ENCODE measurements at places on chromosomes 16 and 17. TPM values are rescaled to one million over a fixed set of nuclear protein-coding genes. Genes with fewer than 3 reads are reported as not detected.

GRCh38 chr16:19437280-19437679 lies 19.6 kb downstream of the TMC5 start:
- DNase-seq = no peak
- no peak overlapping the region for H3K27ac ChIP-seq
- no peaks in the 10 kb centered on the region for H3K27me3 ChIP-seq
- H3K36me3 ChIP-seq = no peaks in the 10 kb centered on the region

- no peak overlapping the region for H3K27ac ChIP-seq
- no peaks in the 10 kb centered on the region for H3K36me3 ChIP-seq
- DNase-seq = no peak
- no peaks in the 10 kb centered on the region for H3K4me1 ChIP-seq
- H3K4me3 ChIP-seq = no peak overlapping the region
These were observed 5.2 kb downstream of the CDH13 start for GRCh38 chr16:82631701-82632685.

DNA sequence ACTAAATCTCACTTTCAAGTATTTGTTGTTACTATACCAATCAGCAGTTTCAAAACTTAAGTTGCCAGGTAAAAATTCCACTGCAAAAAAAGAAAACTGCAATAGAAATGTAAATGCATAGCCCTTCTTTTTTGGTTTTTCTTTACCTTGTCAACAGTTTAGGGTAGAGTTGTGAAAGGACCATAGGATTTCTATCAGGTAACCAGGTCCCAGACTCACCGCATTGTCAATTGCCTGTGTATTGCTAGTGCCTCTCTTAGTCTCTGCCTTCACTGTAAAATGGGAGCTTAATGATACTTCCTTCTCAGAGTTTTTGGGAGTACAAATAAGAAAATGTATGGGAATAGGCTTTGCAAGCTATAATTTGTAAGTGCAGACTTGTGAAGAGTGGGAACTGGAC lies 145.0 kb downstream of the FTO start:
- no peak overlapping the region for H3K4me3 ChIP-seq
- peaks cover 7% of the 10 kb centered on the region for H3K36me3 ChIP-seq
- no peak for DNase-seq
- H3K27ac ChIP-seq = no peak overlapping the region
- no peaks in the 10 kb centered on the region for H3K27me3 ChIP-seq

Gene ADGRG1
- total RNA-seq = 12.9 TPM

Gene COPZ2
- total RNA-seq = 1.5 TPM

DNA sequence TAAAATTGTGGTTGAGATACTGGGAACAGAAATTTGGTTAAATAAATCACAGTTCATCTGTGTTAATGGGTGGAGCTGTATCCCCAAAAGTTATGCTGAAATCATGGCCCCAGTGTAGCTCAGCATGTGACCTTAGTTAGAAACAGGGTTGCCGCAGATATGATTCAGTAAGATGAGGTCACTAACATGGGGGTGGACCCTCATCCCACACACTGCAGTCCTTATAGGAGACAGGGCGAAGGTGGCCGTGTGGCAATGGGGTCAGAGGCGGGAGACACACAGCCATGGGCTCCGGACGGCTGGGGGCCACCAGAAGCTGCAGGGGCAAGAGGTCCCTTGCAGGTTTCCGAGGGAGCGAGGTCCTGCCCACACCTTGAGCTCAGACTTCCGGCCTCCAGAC lies 10.7 kb downstream of the GALNS start:
- no peaks in the 10 kb centered on the region for H3K36me3 ChIP-seq
- no peak for DNase-seq
- no peaks in the 10 kb centered on the region for H3K27me3 ChIP-seq
- H3K4me3 ChIP-seq = no peak overlapping the region
- H3K27ac ChIP-seq = no peak overlapping the region

DNA sequence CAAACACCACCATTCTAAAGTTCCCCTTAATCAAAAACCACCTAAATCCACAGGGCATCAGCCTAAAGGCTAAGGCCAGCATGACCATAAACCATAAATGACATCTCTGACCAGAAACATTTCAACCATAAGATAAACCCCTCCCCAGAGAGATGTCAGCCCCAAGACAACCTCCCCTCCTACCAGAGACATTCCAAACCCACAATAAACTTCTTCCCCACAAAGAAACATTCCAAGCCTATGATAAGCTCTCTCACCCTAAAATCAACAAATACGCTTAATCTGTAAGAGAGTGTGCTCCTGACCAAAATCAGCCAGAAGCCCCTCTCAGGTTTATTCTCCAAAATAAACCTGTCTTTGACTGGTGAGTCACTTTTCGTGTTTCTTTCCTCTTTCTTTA lies 54.8 kb downstream of the SLFN5 start:
- no peaks in the 10 kb centered on the region for H3K4me1 ChIP-seq
- H3K4me3 ChIP-seq = no peak overlapping the region
- H3K36me3 ChIP-seq = no peaks in the 10 kb centered on the region
- H3K27ac ChIP-seq = no peak overlapping the region
- DNase-seq = no peak
- no peaks in the 10 kb centered on the region for H3K27me3 ChIP-seq

DNA sequence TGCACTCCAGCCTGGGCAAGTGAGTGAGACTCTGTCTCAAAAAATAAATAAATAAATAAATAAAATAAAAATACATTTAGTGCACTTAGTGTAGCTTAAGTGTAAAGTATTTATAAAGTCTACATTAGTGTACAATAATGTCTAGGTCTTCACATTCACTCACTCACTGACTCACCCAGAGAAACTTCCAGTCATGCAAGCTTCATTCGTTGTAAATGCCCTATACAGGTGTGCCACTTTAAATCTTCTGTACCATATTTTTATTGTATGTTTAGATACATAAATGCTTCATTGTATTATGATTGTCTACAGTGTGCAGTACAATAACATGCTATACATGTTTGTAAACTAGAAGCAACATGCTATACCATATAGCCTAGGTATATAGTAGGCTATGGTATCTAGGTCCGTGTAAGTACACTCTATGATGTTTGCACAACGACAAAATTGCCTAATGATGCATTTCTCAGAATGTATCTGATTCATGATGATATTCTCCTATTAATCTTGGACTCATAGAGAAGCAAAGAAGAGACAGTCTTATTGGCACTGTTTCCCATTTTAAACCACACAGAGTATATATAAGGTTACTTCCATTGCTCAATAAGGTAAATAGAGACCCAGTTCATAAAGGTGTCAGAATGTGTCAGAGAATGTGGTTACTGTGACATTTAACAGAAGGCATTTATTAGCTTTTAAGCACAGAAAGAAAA lies 1314.9 kb downstream of the CDH11 start:
- no peaks in the 10 kb centered on the region for H3K4me1 ChIP-seq
- H3K27me3 ChIP-seq = no peaks in the 10 kb centered on the region
- no peak overlapping the region for H3K27ac ChIP-seq
- DNase-seq = no peak

Gene RPUSD1
- 35.3 TPM for total RNA-seq

Gene VASN
- total RNA-seq = 0.56 TPM

Gene ATP5PD
- total RNA-seq = 160 TPM

GRCh38 chr17:66632731-66633130 lies 202.2 kb upstream of the CACNG5 start:
- peaks cover 12% of the 10 kb centered on the region for H3K4me1 ChIP-seq
- no peak overlapping the region for H3K27ac ChIP-seq
- H3K27me3 ChIP-seq = no peaks in the 10 kb centered on the region
- peaks cover 9% of the 10 kb centered on the region for H3K36me3 ChIP-seq
- H3K4me3 ChIP-seq = no peak overlapping the region
- DNase-seq = no peak

Gene CCT6B
- total RNA-seq = 1.9 TPM

Gene SPEM3
- total RNA-seq = not detected

DNA sequence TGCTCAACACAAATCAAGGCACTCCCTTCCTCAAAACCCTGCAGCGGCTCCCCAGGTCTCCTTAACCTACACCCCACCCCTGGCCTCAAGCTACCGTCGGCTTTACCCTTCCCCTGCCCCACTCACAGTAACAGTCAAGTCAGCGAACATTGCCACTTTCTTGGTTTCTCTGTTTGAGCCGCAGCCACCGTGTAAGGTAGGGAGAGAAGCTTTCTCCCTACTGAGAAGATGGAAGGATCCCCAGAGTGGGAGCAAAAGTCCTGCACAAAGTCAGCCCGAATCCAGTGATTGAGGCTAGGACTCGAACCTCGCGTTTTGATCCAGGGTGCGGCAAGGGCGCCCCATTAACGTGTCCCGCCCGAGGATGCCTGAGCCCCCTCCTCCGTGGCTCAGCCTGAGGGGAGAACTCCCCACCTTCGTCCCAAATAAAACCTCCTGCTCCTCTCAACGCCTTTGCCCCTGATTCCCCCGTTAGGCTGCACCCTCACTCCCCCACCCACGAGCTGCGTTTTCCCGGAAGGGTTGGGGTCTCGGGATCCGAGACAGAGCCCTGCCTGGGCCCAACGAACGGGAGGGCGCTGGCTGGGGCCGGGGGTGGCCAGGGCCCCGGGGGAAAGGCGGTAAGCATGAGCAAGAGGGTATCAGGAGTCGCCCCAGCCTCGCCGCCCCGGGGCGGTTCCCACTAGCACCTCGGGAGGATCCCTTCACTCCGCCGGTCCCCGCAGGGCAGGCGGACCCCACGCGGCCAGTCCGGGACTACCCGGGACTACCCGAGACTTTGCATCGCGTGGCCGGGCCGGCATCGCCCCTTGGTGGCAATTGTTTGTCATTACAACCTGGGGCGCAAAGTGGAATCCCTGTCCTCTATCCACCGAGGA lies 9.9 kb upstream of the NAGS start:
- no peak overlapping the region for H3K27ac ChIP-seq
- peak; percentile 57 for DNase-seq

GRCh38 chr16:23131931-23132621 lies 17.2 kb downstream of the USP31 start:
- no peak overlapping the region for H3K27ac ChIP-seq
- no peaks in the 10 kb centered on the region for H3K27me3 ChIP-seq
- no peak for DNase-seq
- no peak overlapping the region for H3K4me3 ChIP-seq

DNA sequence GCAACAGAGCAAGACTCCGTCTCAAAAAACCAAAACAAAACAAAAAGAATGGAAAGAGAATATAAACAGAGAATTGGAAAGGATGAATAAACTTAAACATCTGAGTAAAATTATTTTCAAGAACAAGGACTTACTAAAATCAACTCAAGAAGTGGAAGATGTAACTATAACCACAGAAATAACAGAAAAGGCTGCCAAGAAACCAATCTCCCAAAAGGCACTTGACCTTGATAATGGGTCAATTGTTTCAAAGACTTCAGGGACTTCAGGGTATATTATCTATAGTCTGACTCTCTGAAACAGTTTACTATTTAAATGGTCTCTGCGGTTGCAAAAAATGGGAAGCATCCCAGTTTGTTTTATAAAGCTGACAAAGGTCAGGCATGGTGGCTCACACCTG lies 35.1 kb downstream of the VPS53 start:
- H3K4me3 ChIP-seq = no peak overlapping the region
- no peak overlapping the region for H3K27ac ChIP-seq
- no peak for DNase-seq

DNA sequence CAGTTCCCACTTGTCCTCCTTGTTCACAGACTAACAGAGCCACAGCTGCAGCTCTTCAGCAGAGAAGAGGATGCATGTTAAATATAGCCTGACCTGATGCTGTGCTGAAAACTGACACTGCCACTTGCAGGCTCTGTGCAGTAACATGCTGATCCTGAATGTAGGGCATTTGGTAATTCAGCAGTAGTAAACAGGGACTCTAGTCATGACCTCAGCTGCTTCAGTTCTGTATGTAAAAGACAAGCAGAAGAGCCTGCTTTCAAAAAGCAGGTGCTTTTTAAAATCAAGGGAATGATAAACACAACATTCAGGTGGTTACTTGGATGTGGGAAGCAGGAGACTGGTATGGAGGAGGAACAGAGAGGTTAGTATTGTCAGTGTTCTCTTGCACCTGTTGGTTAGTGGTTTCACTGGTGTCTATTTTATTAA lies 33.8 kb downstream of the ESRP2 start:
- no peak overlapping the region for H3K4me3 ChIP-seq
- H3K27ac ChIP-seq = no peak overlapping the region
- peaks cover 25% of the 10 kb centered on the region for H3K36me3 ChIP-seq
- no peaks in the 10 kb centered on the region for H3K27me3 ChIP-seq
- peaks cover 2% of the 10 kb centered on the region for H3K4me1 ChIP-seq

- H3K27ac ChIP-seq = no peak overlapping the region
- H3K4me3 ChIP-seq = no peak overlapping the region
- H3K27me3 ChIP-seq = no peaks in the 10 kb centered on the region
- H3K36me3 ChIP-seq = no peaks in the 10 kb centered on the region
- H3K4me1 ChIP-seq = no peaks in the 10 kb centered on the region
These were observed 256.9 kb downstream of the C16orf95 start for GRCh38 chr16:87060034-87060986.

GRCh38 chr16:80993307-80993706 lies 13.4 kb downstream of the CMC2 start:
- no peaks in the 10 kb centered on the region for H3K27me3 ChIP-seq
- H3K36me3 ChIP-seq = no peaks in the 10 kb centered on the region
- peaks cover 5% of the 10 kb centered on the region for H3K4me1 ChIP-seq
- no peak for DNase-seq

GRCh38 chr17:32357615-32358014 lies 7.7 kb downstream of the ZNF207 start:
- H3K27ac ChIP-seq = no peak overlapping the region
- peaks cover 90% of the 10 kb centered on the region for H3K36me3 ChIP-seq
- peaks cover 46% of the 10 kb centered on the region for H3K4me1 ChIP-seq
- H3K4me3 ChIP-seq = no peak overlapping the region
- H3K27me3 ChIP-seq = no peaks in the 10 kb centered on the region

- no peak overlapping the region for H3K27ac ChIP-seq
- DNase-seq = no peak
- no peaks in the 10 kb centered on the region for H3K4me1 ChIP-seq
- peaks cover 62% of the 10 kb centered on the region for H3K36me3 ChIP-seq
- H3K27me3 ChIP-seq = no peaks in the 10 kb centered on the region
These were observed 18.4 kb downstream of the BLMH start for GRCh38 chr17:30273373-30273772.

Gene MYL4
- total RNA-seq = not detected

Gene KRTAP9-8
- not detected for total RNA-seq

GRCh38 chr17:75077496-75078283 lies 10.1 kb upstream of the SLC16A5 start:
- peak overlapping the region; percentile 46 for H3K4me3 ChIP-seq
- H3K4me1 ChIP-seq = peaks cover 2% of the 10 kb centered on the region
- H3K27ac ChIP-seq = peak overlapping the region; percentile 4
- H3K27me3 ChIP-seq = peaks cover 20% of the 10 kb centered on the region

Gene CPNE7
- 5.1 TPM for total RNA-seq

DNA sequence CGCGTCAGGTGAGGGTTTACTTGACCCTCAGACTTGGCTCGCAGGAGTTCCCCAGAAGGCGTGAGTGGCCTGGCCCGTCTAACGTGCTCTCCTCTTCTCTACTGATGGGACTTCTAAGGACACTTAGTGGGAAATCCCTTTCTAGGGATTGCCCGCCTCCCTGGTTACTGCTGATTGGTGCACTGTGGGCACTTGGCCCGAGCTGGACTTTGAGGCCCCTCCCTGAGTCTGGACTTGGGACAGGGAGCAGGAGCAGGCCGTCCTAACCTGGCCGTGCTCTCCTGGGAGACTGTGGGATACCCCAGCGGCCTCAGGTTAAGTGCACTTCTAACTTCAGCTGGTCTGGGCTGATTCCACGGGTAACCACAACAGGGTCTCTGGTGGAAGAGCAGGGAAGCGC lies 14.7 kb downstream of the IFT140 start:
- no peaks in the 10 kb centered on the region for H3K4me1 ChIP-seq
- no peak for DNase-seq
- no peaks in the 10 kb centered on the region for H3K36me3 ChIP-seq
- H3K27ac ChIP-seq = no peak overlapping the region

Data from T-cell (primary cell).